ENCODE measurements at places on chromosomes 6 and 20.

- no peak for DNase-seq
These were observed 84.3 kb downstream of the PFDN4 start for GRCh38 chr20:54292185-54292584.

DNA sequence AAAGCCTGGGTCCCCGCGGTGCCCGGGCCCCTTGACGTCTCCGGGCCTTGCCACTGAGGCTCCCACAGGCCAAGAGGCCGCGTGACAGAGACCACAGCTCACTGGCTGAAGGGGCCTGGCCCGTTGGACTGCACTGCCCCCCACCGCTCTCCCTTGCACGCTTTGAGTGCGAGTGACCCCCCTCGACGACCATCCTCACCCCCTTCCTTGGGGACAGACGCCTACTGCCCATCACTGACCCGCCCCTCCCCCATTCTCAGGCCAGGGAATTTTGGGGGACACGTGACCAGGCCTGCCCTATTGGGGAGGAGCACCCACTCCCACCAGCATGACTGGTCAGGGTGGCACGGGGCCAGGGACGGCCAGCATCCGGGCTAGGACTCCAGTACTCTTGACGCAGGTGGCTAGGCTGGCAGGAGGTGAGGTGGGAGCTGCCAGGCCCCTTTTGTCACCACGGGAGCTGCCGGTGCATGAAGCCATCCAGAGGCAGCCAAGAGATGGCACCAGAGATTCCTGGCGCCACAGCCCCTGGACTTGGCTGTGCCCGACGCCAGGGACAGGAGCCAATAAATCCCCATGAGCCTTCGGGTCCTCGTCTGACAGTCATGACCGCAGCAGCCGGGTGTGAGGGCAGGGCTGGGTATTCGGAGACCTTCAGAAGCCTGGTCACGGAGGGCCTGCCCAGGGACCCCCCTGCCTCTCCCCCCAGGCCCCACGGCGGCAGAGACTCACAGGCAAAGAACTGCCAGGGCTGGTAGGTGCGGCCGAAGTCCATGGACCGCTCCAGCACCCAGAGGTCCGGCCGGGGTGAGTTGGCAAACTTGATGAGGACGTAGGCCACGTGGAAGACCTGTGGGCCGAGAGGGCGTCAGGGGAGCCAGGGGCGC is 14.5 kb downstream of the LAMA5 start:
- DNase-seq: no peak

GRCh38 chr20:53513489-53514298 is 79.9 kb downstream of the ZNF217 start:
- no peak for DNase-seq

DNA sequence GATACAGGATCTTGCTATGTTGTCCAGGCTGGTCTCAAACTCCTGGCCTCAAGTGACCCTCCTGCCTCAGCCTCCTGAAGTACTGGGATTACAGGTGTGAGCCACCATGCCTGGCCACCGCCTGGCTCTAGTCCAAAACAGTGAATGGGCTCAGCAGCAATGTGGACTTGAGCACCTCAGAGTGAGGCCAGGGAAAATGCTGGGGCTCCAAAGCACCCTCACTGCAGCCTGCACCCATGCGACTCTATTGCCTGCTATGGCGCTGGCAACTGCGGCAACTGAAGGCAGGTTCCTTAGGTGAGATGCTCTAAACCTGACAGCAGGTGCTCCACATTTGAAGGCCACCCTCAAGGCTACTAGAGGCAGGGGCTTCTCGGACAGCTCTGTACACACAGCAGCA is 26.5 kb downstream of the MAP1LC3A start:
- DNase-seq: no peak

- DNase-seq: no peak
These were observed 20.9 kb upstream of the SRF start for GRCh38 chr6:43150051-43150751.

- DNase-seq: no peak
These were observed 122.2 kb downstream of the RFPL4B start for GRCh38 chr6:112469306-112469705.

DNA sequence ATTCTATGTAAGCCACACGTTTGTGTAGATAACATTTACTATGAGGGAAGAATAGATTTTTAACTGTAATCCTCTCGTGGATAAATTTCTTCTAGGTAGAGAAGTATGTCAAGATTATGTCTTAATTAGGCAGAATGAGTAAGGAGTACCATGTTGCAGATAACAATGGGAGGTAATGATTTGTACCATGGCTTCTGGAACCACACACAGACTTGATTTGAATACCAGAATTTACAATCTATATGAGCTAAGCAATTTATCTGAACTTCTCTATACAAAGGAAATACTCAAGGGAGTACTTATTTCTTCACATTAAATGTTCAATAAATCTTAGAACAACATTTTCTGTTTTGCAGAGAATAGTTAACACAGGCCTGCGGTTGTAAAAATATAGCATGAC is 51.5 kb downstream of the RPS12 start:
- no peak for DNase-seq

DNA sequence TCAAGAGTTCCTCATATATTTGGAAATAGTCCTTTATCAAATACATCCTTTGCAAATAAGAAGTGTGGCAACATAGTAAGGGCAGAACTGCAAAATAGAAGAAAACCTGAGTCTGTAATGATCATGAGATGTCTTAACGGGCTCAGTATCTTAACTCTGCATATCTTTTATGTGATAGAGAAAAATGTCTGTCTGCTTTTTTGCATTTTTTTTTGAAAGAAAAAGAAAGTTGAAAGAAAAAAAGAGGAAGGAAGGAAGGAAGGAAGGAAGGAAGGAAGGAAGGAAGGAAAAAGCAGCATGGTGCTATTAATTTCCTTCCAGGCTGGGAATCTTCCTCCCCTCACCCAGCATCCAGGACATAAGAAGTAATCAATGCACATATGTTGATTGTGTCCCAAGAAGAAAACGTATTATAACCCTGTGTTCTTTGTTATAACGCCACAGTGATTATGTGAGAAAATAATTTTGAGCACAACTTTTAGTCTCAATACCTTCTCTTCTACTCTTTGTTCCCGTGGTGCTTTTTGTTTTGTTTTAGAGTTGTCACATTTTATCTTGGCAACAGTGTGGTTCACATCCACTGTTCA is 58.7 kb upstream of the PCSK2 start:
- no peak for DNase-seq

DNA sequence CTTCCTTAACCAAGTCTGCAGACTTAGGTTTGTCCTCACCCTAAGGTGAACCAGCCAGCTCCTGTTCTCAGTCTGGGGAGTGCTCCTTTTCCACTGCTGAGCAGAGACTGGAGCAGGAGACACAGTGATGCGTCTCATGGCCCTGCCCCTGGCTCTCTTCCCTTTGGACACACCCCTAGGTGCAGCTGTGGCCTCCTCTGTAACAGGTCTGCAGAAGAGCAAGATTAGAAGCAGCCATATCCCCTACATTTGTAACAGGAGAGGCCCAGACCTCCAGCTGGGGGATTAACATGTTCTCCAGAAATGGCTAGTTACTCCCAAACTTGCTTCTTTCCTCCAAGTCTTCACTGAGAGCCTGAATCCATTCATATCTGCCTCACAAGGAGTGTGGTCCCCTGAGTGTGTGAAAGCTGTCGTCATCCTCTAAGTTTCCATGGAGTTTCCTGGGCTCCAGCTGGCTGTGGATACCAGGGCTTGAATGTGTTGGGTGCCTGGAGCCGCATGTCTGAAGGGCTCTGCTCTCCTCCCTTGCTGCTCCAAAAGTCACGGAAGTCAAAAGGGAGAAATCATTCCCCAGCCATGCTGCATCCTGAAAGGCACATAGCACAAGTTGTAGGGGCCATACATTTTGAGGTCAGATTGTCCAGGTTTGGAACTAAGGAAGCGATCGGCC is 57.7 kb downstream of the PPP1R14C start:
- no peak for DNase-seq

- DNase-seq: no peak
These were observed 434.9 kb downstream of the TFAP2A start for GRCh38 chr6:9979996-9980395.

DNA sequence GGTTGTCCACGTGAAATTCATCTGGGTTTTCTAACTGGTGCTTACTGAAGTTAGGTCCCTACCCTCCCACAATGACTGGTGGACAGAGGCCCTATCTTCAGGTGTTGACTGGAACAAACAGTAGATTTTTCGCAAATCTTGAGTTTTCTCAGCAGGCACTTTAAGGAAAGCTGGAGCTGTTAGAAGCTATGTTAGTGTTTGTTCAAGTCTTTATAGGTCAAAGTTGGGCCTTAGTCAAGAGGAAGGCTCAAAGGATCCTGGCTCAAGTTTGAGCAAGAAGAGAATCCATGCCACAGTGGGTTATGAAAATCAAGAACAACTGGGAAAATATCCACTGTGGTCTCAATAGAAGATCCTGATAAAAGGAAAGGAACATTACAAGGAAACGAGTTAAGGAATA is 48.5 kb upstream of the ELOVL5 start:
- no peak for DNase-seq

GRCh38 chr20:13348311-13349234 is 127.5 kb downstream of the ISM1 start:
- no peak for DNase-seq

DNA sequence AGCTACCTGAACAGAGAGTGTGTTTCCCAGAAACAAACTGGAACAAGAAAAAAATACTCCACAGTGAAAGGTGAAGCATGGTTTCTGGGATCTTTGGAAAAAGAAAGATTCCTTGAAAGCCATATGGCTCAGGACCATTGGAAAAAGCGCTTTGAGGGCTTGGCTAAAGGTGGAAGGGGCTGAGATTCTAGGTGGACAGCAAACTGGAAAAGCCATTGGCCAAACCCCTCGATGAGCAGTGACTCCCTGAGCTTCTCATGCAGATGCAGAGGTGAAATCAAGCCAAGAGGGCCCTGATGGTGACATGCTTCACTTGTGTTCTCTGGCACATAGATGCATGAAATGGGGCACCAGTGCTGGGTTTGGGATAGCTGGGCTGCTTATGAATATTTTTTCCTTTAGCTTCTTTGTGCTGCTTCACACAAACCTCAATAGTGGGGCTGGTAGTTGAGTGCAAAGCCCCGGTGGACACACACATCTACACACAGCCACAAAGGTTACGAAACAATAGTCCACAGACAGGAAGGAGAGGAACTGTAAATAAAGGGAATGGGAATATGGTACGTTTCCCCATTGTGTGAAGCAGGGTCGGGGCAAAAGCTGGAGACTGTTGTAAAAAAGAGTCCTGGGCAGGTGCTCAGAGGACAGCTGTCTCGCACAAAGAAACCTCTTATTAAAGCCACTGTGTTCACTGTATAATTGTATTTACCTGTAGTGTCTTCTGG is 117.8 kb downstream of the FOXA2 start:
- no peak for DNase-seq

DNA sequence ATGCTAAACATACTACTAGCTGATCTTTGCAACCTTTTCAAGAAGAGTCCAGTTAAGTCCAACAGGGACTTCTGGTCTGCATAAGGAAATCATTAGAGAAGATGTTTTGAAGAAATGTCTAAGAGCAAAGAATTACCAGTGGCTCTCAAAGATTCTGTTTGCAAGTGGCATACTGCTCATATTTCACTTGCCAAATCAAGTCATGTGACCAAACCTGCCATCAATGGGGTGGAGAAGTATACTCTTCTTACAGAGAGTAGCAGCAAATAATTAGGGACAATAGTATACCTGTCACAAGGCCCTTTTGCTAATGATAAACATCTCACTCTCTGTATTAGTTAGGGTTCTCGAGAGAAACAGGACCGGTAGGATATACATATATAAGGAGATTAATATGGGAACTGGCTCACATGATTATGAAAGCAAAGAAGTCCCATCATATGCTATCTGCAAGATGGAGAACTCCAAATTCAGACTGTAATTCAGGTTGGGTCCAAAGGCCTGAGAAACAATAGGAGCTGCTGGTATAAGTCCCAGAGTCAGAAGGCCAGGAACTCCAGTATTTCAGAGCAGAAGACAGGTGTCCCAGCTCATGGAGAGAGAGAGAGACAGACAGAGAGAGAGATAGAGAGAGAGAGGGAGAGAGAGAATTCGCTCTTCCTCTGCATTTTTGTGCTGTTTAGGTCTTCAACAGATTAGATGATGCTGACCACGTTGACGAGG is 111.5 kb downstream of the LCA5 start:
- no peak for DNase-seq

DNA sequence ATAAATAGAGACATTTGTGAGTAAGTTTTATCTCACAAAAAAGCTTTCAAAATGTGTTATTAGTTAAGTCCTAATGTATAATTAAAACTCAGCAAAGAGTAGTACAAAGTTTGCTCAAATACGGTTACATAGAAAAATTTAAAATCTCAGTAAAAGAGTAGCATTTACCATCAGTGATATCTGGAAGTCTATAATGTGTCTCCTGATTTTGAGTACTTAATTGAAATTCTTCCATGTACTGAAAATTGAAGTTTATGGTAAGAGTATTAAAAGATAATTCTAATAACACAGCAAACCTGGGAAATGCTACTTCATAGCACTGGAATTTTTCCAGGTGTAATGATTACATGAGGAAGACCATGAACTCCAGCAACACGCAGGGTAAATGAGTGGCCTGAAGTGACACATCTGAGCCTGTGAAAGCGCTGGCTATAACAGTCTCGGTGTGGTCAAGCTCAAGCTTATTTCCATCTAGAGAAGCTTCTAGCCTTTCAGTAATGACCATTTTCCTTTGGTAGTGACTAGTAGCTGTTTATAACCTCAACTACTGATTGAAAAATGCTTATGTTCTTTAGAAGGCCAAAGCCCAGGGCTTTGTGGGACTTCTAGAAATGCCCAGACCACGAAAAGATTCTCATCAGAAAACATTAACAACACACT is 203.2 kb downstream of the ISM1 start:
- DNase-seq: no peak

DNA sequence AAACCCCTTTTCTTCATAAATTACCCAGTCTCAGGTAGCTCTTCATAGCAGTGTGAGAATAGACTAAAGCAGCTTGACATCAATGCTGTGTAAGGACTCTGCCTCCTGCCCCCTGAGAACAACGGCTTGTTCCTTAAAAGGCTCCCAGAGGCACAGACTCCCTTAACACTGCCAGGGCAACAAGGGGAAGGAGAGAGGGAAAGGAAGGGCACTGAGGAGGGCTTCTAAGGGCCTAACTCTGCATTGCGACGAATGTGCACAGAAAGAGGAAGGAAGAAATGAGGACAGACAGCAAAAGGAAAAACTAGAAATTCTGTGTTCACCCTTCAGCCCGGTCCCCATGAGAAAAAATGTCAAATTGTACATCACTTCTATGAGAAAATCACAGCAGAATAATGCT is 74.0 kb downstream of the AGPAT4 start:
- DNase-seq: no peak

GRCh38 chr6:43747784-43748183 is 22.2 kb upstream of the VEGFA start:
- no peak for DNase-seq

GRCh38 chr20:605237-605636 is 4.9 kb downstream of the TCF15 start:
- DNase-seq: no peak
